ENCODE measurements at places on chromosomes 1 and 21.

- DNase-seq, result peak; percentile 23
Observed at GRCh38 chr1:111592389-111593361, 26.9 kb upstream of the RAP1A start.

- DNase-seq, result no peak
Observed at GRCh38 chr21:38505654-38506523, 7.6 kb upstream of the ERG start.

DNA sequence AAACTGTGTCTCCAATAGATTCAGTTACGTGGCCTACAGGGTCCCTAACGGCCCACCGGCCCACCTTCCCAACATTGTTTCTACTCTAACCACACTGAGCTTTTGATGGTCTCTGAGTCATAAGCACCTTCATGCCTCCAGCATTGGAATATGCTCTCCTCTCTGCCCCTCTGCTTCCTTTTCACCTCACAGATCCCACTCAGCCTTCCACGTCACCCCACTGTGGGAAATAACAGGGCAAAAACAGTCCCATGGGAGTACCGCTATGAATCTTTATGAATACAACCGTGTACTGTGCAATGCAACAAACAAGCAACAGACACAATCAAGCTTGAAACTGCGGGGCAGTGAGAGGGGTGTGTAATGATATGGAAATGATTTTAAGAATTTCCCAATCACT lies 5.3 kb upstream of the SARS1 start:
- no peak for DNase-seq

DNA sequence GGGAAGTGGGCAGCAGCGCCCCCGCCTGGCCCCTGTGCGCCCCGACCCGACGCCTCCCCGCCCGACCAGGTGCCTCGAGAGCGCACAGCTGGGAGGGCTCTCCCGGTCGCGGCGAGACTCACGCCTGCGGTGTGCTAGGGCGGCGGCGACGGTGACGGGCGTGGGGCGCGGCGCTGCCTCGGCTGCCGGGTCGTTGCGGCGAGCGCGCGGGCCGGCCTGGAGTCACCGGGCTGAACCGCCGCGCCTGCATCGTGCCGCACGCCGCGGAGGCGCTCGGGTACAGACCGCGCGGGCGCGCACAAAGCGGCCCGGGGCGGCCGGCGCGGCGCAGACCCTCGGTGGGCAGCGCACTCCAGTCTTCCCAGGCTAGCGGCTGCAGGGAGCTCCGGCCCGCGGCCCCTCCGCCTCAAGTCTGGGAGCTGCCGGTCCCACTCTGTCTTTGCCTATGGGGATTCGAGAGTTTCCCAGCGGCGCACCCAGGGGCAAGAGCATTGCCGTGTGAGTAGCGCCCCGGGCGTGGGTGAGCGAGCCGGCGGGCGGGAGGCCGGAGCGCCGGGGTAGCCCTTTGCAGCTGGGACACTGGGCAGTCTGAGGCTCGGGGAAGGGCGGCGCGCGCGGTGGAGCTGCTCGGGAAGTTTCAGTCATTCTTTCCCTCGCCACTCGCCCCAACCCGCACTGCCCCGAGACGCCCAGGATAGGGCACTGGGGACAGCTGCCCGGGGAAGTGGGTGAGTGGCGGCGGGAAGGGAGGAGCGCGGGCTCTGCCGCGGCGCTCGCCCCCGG lies at the start of gene SLC35F3:
SLC35F3 (plus strand) TSS at position 44 of the 783 bp plus-strand sequence.
- DNase-seq, result peak; percentile 69

- DNase-seq, result no peak
Observed at GRCh38 chr21:31908106-31909031, 35.5 kb downstream of the HUNK start.

GRCh38 chr1:22276396-22276748 lies 133.5 kb upstream of the WNT4 start:
- DNase-seq, result no peak

- no peak for DNase-seq
Observed at GRCh38 chr1:193310564-193310963, 124.2 kb upstream of the B3GALT2 start.

- DNase-seq, result no peak
Observed at GRCh38 chr1:12692967-12693782, 22.7 kb upstream of the AADACL3 start.

GRCh38 chr1:115098979-115099692 lies 9.8 kb upstream of the TSPAN2 start:
- DNase-seq, result no peak

DNA sequence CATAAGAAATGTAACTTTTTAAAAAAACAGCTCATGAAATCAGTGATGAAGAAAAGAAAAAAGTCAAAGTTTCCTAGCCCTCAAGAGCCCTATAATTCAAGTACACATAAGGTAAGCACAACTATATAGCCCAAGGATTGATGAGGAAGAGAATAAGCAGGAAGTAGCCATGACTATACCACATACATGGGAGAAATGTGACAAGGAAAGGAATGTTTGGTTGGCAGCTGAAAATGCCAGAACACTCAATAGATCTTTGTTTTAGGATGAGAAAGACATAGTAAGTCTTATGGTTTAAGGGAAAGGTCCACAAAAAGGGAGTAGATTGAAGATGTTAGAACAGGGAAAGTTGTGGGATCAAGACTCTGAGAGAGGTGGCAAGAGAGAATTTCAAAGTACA lies 5.7 kb downstream of the DOCK7 start:
- no peak for DNase-seq

- no peak for DNase-seq
Observed at GRCh38 chr1:187513190-187513589, 684.4 kb downstream of the PLA2G4A start.

DNA sequence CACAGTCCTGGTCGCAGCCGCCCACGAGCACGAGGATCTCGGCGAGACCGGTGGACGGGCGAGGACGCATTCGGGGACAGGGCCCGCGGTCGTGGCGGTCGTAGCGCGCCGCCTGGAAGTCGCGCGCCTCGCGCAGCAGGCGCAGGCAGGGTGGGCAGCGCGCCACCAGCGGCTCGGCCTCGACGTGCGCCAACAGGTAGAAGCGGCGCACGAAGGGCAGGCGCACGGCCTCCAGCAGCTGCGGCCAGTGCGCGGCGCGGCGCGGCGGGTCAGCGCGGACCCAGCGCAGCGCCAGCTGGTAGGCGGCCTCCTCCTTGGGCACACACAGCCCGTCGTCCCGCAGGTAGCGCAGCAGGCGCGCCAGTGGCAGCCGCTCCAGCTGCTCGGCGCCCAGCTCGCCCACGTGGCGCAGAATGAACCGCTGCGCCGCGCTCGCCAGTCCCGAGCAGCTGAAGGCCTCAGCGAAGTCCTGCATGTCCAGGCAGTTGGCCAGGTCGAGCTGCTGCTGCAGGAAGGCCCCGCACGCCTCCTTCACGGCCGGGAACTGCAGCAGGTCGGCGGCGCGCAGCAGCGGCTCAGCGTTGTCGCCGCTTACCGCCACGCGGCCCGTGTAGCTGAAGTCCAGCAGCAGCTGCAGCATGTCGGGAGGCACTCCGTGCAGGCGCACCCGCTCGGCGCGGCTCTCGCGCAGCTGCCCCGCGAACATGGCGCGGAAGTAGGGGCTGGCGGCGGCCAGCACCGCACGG lies 573 bp downstream of the KLHL21 start:
- DNase-seq, result no peak

DNA sequence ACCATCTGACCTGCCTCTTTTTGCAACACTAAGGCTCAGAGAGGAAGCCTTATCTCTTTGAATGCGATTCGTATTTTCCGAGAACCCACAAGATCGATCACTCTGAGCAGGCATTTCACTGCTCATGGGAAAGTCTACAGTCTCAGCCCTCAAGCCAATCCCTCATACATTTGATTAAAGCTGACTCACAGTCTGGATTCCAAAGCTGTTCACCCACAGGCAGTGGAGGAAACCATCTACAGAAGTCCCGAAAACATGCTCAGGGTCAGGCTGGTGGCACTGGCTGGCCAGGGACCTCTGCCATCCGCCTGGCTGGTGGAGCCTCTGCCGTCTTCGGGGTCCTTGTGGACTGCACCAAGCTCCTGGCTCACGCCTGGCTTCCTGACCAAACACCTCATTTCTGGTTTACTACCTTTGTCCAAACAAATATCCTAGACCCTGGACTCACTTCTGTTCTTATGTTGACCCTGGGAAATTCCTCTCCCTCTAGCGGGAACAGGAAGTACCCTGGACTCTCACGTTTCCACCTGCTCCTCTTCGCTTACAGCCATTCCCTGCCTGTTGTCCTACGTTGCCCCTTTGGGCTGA lies 650.0 kb downstream of the SMYD3 start:
- DNase-seq, result no peak

GRCh38 chr1:83860490-83861221 lies 138.3 kb downstream of the TTLL7 start:
- peak; percentile 11 for DNase-seq

- no peak for DNase-seq
Observed at GRCh38 chr1:198268784-198269645, 112.2 kb downstream of the NEK7 start.

- DNase-seq, result no peak
Observed at GRCh38 chr1:197559244-197559643, 216.0 kb downstream of the DENND1B start.

DNA sequence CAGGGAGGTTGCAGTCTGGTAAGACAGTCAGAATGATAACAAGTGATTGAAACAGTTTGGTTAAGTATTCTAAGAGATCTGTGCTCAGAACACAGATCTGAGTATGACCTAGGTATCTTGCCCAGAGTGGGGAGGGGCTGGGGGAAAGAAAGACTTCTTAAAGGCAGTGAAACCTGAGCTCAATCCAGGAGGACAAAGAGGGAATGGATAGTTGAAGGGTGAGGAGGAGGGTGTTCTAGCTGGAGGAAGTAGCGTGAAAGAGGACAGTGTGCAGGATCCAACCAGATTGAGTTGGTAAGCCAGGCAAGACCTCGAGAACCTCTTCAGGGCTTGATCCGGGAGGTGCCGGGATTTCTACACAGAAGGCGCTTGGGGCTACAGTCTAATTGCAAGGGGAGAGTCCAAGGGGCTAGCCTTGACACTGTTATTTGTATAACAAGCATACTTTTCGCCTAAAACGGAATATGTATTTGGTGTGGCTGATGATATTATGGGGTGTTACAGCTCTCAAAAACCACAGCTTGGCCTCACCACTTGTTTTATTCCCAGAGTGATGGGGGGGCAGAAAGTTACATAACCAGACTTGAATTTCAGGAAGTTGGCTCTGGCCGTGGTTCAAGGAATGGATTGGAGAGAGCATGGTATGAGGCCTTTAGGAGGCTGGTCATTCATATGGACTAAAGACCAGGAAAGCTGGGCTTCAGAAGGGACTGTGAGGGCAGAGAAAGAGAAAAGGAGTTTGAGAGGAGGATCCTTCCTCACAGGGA lies 19.1 kb downstream of the RCSD1 start:
- DNase-seq, result no peak

DNA sequence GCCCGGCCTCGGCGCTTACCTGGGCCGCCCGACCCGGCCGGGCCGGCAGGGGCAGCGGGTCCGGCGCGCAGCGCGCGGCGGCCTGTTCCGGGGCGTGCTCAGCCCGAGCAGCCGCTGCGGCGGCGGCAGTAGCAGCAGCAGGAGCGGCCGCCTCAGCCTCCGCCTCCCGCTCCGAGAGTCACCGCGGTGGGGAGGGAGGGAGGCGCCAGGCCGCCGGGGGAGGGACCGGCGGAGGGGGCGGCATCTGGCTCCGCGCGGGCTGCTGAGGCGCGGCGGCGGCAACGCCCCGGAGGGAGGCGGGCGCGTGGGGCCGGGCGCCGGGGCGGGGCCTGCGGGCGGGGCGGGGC lies at the start of gene CTNNBIP1:
CTNNBIP1 (minus strand) TSS at position 194 of the 347 bp plus-strand sequence. CDS start 38,205 bp downstream, outside the sequence.
- peak; percentile 70 for DNase-seq

DNA sequence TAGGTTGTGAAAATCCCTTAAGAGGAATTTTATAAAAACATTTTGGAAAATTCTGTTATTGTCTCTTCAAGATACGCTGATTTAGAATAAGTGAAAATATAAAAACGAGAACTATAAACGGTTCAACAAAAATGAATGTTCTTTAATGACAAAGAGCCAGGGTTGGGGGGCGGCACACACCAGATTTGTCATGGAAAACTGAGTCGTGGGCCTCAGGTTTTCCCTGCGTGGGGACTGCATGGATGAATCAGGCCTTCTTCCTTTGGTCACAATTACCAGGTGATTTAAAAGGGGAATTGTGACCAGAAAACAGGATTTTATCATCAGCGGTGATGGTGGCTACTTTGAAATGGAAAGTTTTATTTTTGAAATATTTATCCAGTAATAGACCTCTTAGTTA lies 8.6 kb downstream of the LHX4 start:
- no peak for DNase-seq

DNA sequence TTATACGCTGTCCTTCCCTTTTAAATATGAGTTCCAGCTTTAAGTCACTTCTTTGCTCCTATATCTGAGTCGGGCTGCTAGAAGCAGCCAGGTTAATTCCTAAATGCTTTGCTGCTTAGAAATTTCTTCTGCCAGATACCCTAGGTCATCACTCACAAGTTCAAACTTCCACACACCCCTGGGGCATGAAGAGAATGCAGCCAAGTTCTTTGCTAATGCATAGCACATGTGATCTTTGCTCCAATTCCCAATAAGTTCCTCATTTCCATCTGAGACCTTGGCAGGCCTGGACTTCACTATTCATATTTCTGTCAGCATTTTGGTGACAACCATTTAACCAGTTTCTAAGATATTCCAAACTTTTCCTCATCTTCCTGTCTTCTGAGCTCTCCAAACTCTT lies 14.5 kb upstream of the APP start:
- DNase-seq, result no peak

All from 8988T (cell line).